MCF 10A (cell line): ENCODE measurements at places on chromosomes 7 and 10. TPM values are rescaled to one million over a fixed set of nuclear protein-coding genes. Genes with fewer than 3 reads are reported as not detected.

GHRHR gene
- not detected in 2 replicates for total RNA-seq

ARHGAP22 gene
- total RNA-seq: 4.0 and 6.3 TPM in 2 replicates

OR6V1 gene
- total RNA-seq: not detected in 2 replicates

SPDYE2 gene
- 0.22 TPM in 1 of 2 replicates, not detected in the other for total RNA-seq

UPK3BL2 gene
- 17.4 and 20.0 TPM in 2 replicates for total RNA-seq

PLXNA4 gene
- not detected in 2 replicates for total RNA-seq

DIP2C gene
- total RNA-seq: 0.34 and 0.37 TPM in 2 replicates

ATG9B gene
- total RNA-seq: 0.12 and 0.29 TPM in 2 replicates

RET gene
- total RNA-seq: not detected in 2 replicates

CPA2 gene
- total RNA-seq: not detected in 2 replicates

HOXA10 gene
- 3.9 and 5.6 TPM in 2 replicates for total RNA-seq

BTBD16 gene
- total RNA-seq: 0.16 TPM in 1 of 2 replicates, not detected in the other

SAP25 gene
- total RNA-seq: 1.2 and 2.9 TPM in 2 replicates

ECHDC3 gene
- 21.7 and 25.5 TPM in 2 replicates for total RNA-seq

CRYGN gene
- not detected in 2 replicates for total RNA-seq

PARD3 gene
- total RNA-seq: 49.6 and 70.0 TPM in 2 replicates

CLRN3 gene
- total RNA-seq: not detected in 2 replicates

CAV2 gene
- 155 and 171 TPM in 2 replicates for total RNA-seq

NEUROG3 gene
- not detected in 2 replicates for total RNA-seq

SNCG gene
- total RNA-seq: 4.2 and 7.3 TPM in 2 replicates
